CD4-positive, alpha-beta T cell treated with Interleukin-6 at 100 ng/mL for 8 hours (primary cell): ENCODE measurements at places on chromosomes 1 and 21.

DNA sequence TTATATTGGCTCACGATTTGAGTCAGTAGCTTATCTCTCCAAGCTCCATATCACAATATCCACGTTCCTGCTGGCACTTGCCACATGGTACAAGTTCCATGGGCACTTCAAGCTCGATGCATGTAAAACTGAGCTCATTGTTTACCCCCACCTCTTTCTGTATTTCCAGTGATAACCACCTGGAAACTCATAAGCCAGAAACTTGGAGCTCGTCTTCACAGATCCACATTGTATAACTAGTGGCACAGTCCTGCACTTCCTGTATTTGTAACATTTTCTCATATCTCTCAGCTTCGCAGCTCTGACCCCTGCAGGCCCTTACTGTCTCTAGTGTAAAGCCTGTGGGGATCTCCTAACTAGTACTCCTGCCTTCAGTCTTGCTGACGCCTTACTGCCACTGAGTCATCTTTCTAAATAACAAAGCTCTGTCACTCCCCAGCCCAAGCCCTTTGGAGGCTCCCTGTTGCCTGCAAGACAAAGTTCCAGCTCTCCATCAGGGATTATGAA, 6.5 kb upstream of the C2CD4D start:
- no peak for DNase-seq

DNA sequence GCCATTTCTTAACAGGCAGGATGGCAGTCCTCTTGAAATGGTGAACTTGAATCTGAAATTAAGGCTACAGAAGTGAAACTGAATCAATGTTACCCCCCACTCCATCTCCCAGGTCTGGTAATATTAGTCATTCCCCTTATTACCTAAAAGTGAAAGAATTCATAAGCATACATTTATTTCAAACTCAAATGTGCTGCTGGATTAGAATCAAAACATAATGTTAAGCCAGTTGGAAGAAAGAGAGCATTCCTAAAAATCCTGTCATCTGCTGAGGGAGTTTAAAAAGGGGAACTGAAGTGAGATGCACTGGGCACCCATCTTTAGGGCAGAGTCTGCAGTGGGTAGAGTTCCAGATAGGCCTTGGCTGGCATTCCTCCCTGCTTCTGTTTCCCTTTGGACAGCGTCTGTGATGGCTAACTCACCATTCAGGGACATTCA, 17.4 kb downstream of the KIAA0319L start:
- DNase-seq, result no peak

GRCh38 chr1:223410036-223410435, 16.8 kb downstream of the CCDC185 start:
- DNase-seq, result no peak

DNA sequence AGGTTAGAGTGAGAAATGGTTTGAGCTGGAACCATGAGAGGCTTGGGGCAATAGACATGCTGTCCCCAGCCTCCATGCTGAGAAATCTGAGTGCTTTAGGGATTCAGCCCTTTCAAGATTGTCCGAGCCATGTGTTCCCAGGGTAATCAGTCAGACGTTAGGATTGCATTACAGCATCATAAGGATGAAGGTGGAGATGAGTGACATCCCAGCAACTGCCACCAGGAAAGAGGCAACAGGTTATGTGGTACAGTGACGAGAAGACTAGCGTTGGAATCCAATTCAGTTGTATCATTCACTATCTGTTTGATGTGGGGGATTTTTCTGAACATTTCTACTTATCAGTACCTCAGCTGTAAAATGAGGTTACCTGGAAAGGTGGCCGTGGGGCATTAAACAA, 1.7 kb downstream of the CAMK1G start:
- no peak for DNase-seq

- no peak for DNase-seq
Observed at GRCh38 chr21:41717573-41718330, 49.1 kb downstream of the RIPK4 start.

GRCh38 chr1:98929437-98929836, 75.2 kb downstream of the PLPPR5 start:
- DNase-seq, result no peak

- DNase-seq, result no peak
Observed at GRCh38 chr1:76687307-76688175, 179.7 kb upstream of the ST6GALNAC5 start.

GRCh38 chr21:35528116-35529042, 479.3 kb upstream of the RUNX1 start:
- peak; percentile 43 for DNase-seq

- no peak for DNase-seq
Observed at GRCh38 chr1:75115654-75116053, 18.5 kb upstream of the LHX8 start.

GRCh38 chr1:59146056-59146455, 150.8 kb upstream of the FGGY start:
- no peak for DNase-seq

DNA sequence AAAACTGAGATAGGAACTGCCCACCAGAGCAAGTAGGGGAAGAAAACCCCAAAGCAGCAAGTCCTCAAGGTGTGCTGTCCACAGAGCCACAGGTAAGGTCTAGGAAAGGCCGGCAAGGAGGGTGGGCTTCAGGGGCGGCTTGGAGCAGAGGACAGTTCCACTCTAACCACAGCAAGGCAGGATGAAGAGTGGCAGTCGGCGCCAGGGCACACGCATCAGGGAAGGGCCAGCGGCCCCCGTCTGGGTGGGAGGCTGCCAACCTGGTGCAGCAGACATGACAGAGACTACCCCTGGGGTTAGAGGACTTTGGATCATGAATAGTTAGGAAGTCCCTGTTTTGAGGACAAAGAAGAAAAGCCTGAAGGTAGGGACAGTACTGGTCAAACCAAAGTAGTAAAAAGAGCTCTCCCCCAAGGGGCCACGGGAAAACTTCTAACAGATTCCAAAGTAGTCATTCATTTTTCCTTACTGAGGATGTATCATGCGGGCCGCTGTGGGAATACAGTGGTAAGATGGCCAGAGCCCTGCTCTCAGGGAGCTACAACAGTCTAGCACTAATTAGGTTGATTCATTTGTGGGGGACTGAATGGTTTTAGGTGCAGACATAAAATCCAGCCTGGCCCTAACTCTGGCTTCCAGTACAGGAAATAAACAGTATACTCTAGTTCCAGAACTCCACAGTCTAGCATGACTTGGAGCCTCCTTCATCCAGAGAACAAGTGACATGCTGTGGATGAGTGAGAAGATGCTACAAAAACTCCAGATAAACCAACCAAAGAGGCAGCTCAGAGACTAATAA, 3.5 kb upstream of the RAP1GAP start:
- no peak for DNase-seq

- DNase-seq, result no peak
Observed at GRCh38 chr1:113036639-113037321, 36.2 kb upstream of the LRIG2 start.

- no peak for DNase-seq
Observed at GRCh38 chr1:245860657-245861544, 646.2 kb downstream of the SMYD3 start.

DNA sequence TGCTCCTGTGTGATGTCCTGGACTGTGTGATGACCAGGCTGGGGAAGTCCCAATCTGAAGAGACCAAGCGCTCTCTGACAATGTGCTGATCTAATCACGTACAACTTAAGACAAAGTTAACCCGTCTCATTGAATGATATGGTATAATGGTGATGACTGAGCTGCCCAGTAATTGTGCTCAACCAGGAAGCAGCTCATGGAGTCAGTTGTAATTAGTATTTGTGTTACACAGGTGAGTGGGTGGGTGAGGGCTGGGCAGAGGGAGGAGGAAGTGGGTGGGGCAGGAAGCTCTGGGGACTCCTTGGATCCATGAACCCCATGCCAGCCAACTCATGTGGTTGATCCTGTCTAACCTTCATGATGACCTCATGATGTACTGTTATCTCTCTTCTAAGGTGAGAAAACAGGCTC, 8.7 kb upstream of the ECE1 start:
- no peak for DNase-seq

- no peak for DNase-seq
Observed at GRCh38 chr21:37436174-37436573, 69.6 kb downstream of the DYRK1A start.

GRCh38 chr21:15752763-15753407, 23.1 kb downstream of the USP25 start:
- DNase-seq, result no peak

GRCh38 chr1:195831789-195832188, 776.5 kb downstream of the KCNT2 start:
- no peak for DNase-seq
